ENCODE measurements at places on chromosomes 5 and 9.

GRCh38 chr9:93189369-93190132, 5.6 kb downstream of the WNK2 start:
- no peak overlapping the region for H3K27ac ChIP-seq
- peaks cover 13% of the 10 kb centered on the region for H3K4me1 ChIP-seq
- peaks cover 30% of the 10 kb centered on the region for H3K27me3 ChIP-seq
- H3K4me3 ChIP-seq: no peak overlapping the region

- no peak overlapping the region for H3K4me3 ChIP-seq
- peaks cover 49% of the 10 kb centered on the region for H3K27me3 ChIP-seq
- H3K36me3 ChIP-seq: peaks cover 15% of the 10 kb centered on the region
- no peak for DNase-seq
- no peak overlapping the region for H3K27ac ChIP-seq
- peaks cover 3% of the 10 kb centered on the region for H3K4me1 ChIP-seq
Measured at GRCh38 chr5:3615217-3615616, 19.6 kb downstream of the IRX1 start.

- no peaks in the 10 kb centered on the region for H3K36me3 ChIP-seq
- H3K27me3 ChIP-seq: peaks cover 15% of the 10 kb centered on the region
- H3K27ac ChIP-seq: peak overlapping the region; percentile 90
- peak overlapping the region; percentile 28 for H3K4me3 ChIP-seq
Measured at GRCh38 chr5:125411744-125412560, 665.5 kb upstream of the ZNF608 start.

DNA sequence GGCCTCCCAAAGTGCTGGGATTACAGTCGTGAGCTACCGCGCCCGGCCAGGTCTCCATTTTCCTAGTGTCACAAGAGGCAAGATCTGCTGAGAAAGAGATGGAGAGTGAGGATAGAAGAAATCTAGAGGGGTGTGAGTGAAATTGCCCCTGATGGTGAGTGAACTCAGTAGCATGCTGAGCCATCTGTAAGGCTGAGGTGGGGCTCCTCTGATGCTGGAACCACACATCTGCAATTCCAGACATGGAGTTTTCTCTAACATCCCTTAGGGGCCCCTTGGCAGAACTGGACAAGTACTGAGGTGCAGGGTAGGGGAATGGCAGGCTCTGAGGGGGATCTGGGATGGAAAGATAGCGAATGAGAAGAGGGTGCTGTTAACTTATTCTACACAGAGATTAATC, 72.0 kb upstream of the FER start:
- H3K27ac ChIP-seq: no peak overlapping the region
- no peak for DNase-seq
- H3K27me3 ChIP-seq: peaks cover 34% of the 10 kb centered on the region
- no peak overlapping the region for H3K4me3 ChIP-seq
- H3K36me3 ChIP-seq: no peaks in the 10 kb centered on the region
- peaks cover 6% of the 10 kb centered on the region for H3K4me1 ChIP-seq

DNA sequence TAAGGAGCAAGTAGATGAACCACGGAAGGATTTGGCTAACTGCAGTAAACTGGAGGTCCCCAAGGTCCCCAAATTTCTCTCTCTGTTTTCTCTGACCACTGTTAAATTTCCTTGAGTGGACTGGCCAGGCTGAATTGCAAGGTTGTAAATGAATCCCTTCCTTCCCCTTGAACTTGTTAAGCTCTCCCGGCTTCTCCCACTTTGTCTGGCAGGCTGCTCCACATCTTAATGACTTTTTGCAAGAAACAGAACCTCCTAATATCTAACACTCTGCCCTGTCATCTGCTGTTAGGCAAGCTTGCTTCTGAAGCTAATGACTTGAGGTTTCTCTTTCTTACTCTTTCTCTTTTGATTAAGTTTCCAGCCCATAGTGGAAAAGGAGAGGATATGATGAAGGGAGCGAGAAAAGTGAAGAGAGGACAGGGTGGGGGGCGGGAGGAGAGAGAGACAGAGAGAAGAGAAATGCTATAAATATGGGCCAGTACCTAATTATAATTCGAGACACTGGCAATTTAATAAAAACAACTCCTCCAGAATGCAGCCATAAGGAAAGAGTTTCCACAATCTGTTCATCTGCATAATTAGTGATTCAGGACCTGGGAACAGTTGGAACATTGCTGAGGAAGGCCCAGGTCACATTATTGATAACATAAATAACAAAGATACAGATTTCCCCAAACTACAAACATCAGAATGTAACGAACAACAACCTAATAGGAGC, 437.3 kb upstream of the MPDZ start:
- peaks cover 52% of the 10 kb centered on the region for H3K4me1 ChIP-seq
- no peak overlapping the region for H3K4me3 ChIP-seq
- peaks cover 4% of the 10 kb centered on the region for H3K36me3 ChIP-seq
- no peaks in the 10 kb centered on the region for H3K27me3 ChIP-seq
- DNase-seq: no peak
- peak overlapping the region; percentile 90 for H3K27ac ChIP-seq

GRCh38 chr5:110727025-110727314, 499 bp upstream of the TMEM232 start:
- DNase-seq: no peak
- H3K4me1 ChIP-seq: peaks cover 3% of the 10 kb centered on the region
- H3K27me3 ChIP-seq: no peaks in the 10 kb centered on the region
- H3K4me3 ChIP-seq: peak overlapping the region; percentile 81
- peaks cover 2% of the 10 kb centered on the region for H3K36me3 ChIP-seq

- no peak overlapping the region for H3K27ac ChIP-seq
- no peaks in the 10 kb centered on the region for H3K27me3 ChIP-seq
- DNase-seq: no peak
- H3K4me3 ChIP-seq: no peak overlapping the region
Measured at GRCh38 chr9:10586407-10586806, 26.4 kb downstream of the PTPRD start.

DNA sequence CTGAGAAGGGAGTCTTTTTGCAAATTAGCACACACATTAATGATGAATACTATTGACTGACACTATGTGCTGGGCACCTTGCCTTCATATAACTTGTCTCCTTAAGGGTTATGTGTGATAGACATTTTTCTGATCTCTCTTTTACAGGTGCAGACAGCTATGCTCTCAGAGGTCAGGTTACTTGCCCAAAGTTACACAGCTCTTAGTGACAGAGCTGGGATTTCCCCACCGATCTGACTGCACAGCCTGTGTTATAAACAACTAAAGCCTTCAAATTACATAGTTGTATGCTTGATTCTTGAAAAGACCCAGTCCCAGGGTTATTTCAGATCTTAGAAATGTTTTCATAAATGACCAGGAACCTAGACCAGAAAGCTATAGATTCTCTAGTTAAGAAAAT, 462.7 kb downstream of the EBF1 start:
- no peak for DNase-seq
- H3K4me1 ChIP-seq: no peaks in the 10 kb centered on the region
- H3K27me3 ChIP-seq: peaks cover 1% of the 10 kb centered on the region
- no peak overlapping the region for H3K4me3 ChIP-seq
- H3K36me3 ChIP-seq: no peaks in the 10 kb centered on the region

- DNase-seq: no peak
- no peaks in the 10 kb centered on the region for H3K36me3 ChIP-seq
- H3K27me3 ChIP-seq: no peaks in the 10 kb centered on the region
- H3K27ac ChIP-seq: no peak within 1 kb of the TSS
- no peak within 1 kb of the TSS for H3K4me3 ChIP-seq
Measured at GRCh38 chr9:5185220-5185840, at the start of gene INSL6. INSL6 (minus strand) TSS chr9:5185639; CDS start chr9:5185602, 37 bp downstream.

DNA sequence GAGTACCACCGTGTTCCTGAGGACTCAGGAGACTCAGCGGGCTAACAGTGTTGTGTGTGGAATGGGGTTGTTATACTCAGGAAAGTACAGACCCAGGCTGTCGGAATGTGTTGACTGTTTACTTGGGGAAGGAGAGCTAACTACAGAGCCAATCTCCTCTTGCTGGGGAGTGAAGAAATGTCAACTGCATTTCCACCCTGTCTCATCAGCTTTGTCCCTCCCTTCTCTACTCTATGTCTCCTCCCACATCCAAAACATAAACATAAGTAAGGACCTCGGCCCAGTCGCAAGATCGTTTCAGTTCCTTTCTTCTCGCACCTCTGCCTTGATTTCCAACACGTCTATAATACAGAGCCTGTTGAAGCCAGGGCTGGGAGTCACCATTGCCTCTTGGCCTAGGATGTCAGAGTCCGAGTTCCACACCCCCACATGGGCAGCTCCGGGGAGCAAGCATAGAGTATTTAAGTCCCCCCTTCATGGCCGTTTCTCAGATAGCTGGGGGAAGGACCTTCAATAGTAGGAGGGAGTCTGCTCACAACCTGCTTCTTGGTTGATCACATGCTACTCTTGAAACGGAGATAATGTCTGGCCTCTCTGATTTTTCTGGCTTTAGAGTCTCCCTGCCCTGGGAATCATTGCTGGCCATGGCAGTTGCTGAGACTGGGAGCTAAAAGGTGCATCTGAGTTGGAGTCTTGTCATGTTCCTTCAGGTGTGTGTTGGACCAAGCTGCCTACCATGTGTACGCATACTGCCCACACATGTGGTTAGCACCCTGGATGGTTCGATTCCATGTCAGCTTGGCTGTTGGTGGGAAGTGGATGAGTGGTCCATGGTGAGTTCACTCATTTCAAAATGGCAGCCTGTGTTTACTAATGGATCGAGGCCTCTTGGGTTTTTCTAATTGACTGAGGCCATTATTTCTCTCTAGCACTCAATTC, 147.3 kb downstream of the MTX3 start:
- no peaks in the 10 kb centered on the region for H3K36me3 ChIP-seq
- H3K27me3 ChIP-seq: peaks cover 26% of the 10 kb centered on the region
- DNase-seq: no peak
- no peak overlapping the region for H3K4me3 ChIP-seq
- H3K27ac ChIP-seq: no peak overlapping the region
- peaks cover 23% of the 10 kb centered on the region for H3K4me1 ChIP-seq

GRCh38 chr5:110258460-110259216, 467.8 kb downstream of the TMEM232 start:
- peaks cover 6% of the 10 kb centered on the region for H3K4me1 ChIP-seq
- H3K4me3 ChIP-seq: no peak overlapping the region
- H3K27ac ChIP-seq: no peak overlapping the region
- DNase-seq: no peak
- no peaks in the 10 kb centered on the region for H3K36me3 ChIP-seq

DNA sequence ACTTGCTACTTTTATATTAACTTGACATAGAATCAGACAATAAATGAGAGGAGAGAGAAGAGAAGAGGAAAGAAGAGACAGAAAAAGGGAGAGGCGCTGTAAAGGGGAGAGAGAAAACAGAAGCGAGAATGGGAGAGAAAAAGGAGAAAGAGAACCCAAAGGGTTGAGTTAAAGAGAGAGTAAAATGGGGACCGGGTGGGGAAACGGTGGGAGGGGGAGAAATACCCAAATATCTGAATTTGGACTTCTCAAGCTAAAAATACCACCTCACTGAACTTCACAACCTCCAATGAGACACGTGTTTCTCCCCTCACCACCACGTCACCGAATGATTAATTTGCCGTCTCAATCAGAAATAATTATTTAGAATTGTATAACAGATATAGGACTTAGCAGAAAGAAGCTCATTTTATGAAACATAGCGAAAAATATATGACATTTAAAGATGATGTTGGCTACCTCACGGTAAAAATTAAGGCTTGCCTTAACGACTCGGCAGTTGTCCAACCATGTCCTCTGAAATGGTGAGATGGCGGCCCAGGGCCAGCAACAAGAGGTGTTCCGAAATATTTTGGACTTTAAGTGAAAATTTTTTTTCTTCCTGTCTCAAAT, 204.1 kb downstream of the MEF2C start:
- H3K27ac ChIP-seq: no peak overlapping the region
- peaks cover 98% of the 10 kb centered on the region for H3K27me3 ChIP-seq
- no peak for DNase-seq
- no peaks in the 10 kb centered on the region for H3K36me3 ChIP-seq
- no peak overlapping the region for H3K4me3 ChIP-seq

- DNase-seq: no peak
- H3K27me3 ChIP-seq: no peaks in the 10 kb centered on the region
- H3K36me3 ChIP-seq: peaks cover 18% of the 10 kb centered on the region
Measured at GRCh38 chr9:33354651-33355211, 47.6 kb downstream of the AQP7 start.

DNA sequence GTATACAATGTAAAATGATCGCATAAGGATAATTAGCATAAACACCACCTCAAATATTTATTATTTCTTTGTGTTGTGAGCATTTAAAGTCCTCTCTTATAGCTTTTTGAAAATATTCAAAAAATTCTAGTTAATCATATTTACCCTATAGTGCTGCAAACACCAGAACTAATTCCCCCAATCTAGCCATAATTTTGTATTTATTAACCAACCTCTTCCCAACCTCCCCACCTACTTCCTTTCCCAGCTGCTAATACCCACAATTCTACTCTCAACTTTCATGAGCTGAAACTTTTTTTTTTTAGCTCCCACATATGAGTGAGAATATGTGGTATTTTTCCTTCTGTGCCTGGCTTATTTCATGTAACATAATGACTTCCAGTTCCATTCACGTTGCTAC, 317.8 kb upstream of the ATP10B start:
- H3K36me3 ChIP-seq: no peaks in the 10 kb centered on the region
- H3K27me3 ChIP-seq: no peaks in the 10 kb centered on the region
- H3K4me1 ChIP-seq: peaks cover 2% of the 10 kb centered on the region
- H3K27ac ChIP-seq: no peak overlapping the region
- no peak overlapping the region for H3K4me3 ChIP-seq

DNA sequence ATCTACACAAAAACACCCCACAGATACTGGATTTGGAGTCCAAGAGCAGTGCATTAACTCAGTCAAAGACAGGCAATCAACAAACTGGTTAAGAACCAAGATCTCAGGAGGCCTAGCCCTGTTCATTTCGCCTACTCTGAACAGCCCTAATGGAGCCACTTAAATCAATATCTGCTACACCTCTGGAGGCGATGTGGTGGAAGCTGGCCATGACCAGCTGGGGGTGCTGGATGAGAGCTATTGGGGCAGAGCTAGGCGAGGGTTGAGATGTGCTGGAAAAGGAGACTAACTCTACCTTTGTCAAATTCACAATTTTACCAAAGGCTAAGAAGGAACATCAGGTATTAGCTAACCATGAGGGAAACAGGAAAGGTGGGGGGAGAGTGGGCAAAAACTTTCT, 23.3 kb upstream of the ARSB start:
- H3K4me3 ChIP-seq: no peak overlapping the region
- peaks cover 4% of the 10 kb centered on the region for H3K27me3 ChIP-seq
- H3K27ac ChIP-seq: no peak overlapping the region

DNA sequence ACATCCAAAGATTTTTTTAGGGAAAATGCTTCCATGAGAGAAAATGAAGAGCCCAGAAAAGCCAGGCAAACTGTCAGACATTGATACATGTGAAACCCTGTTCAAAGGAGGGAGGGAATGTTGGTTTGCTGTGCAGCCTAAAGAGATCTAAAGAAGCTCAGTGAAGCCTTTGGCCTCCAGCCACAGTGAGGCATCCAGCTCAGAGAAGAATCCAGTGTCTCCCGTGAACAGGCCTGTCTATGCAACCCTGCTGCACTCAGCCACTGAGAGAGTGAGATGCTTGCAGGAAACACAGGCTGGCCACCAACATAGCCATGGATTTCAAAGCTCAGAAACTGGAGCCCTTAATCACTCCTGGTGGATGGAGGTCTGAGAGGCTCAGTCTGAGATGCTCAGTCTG, 171.4 kb upstream of the PLCXD3 start:
- H3K4me1 ChIP-seq: peaks cover 8% of the 10 kb centered on the region
- H3K27me3 ChIP-seq: peaks cover 3% of the 10 kb centered on the region
- no peaks in the 10 kb centered on the region for H3K36me3 ChIP-seq
- DNase-seq: no peak
- H3K27ac ChIP-seq: no peak overlapping the region
- H3K4me3 ChIP-seq: no peak overlapping the region
